Placental pericyte (primary cell): ENCODE measurements at places on chromosomes 2 and 18. TPM values are rescaled to one million over a fixed set of nuclear protein-coding genes. Genes with fewer than 3 reads are reported as not detected.

Gene CDCA7
- 0.66 and 4.4 TPM in 2 replicates for total RNA-seq

Gene PLEKHB2
- total RNA-seq = 122 and 142 TPM in 2 replicates

Gene SIGLEC15
- total RNA-seq = 1.1 and 4.7 TPM in 2 replicates

Gene CCDC74B
- 2.6 and 5.0 TPM in 2 replicates for total RNA-seq

Gene ACKR3
- 0.14 and 0.66 TPM in 2 replicates for total RNA-seq

Gene SCN3A
- under 0.01 TPM in 1 of 2 replicates, not detected in the other for total RNA-seq

Gene MC5R
- not detected in 2 replicates for total RNA-seq

Gene PID1
- 23.6 and 35.0 TPM in 2 replicates for total RNA-seq

Gene SLC4A3
- 2.6 and 4.4 TPM in 2 replicates for total RNA-seq
